ENCODE measurements at places on chromosomes 6 and 20.

DNA sequence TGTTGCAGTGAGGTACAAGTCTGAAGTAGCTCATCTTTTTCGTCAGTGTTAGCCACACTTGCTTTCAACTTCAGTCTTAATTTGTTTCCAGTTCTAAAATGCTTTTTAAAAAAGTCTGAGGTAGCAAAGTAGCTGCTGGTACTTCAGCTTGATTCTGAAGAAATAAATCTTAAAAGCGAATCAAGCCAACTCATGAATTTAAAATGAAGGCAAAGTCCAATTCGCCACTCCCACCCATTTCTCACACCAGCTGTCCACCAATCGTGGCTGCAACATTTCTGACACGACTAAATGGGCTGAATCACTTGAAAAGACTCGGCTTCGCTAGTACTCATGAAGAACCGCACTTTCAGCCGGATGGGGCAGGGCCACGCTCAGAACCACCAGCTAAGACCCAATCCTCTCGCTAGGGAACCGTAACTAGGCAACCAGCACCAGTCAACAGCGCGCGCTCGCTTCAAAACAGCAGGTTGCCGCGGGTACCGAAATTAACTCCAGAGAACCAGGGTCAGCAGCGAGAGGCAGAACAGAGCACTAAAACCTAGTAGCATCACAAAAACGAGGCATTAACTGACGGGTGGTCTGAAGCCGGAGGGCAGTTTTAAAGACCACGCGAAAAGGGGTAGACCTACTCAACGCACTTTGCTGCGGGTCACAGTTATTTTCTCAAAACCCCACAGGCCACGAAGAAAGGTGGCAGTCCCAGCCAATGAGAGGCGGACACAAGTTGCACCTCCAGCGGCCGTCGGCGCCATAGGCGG lies 900 bp downstream of the BCLAF1 start:
- DNase-seq: peak; percentile 82

DNA sequence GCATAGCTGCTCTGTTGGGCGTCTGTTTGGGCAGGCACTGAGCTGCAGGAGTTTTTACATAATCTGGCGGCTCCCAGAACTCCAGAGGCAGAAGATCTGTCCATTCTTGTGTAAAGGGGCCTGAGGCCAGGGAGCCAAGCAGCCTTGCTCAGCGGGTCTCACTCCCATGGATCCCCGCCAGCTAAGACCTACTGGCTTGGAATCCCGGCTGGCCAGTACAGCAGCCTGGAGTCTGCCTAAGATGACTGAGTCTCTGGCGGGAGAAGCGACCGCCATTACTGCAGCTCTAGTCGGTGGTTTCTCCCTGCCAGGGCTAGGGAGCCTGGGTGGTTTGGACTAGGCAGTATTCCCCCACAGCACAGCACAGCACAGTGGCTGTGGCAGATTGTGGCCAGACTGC lies 268.4 kb upstream of the SYNCRIP start:
- DNase-seq: no peak

GRCh38 chr20:59633656-59634251 lies 29.4 kb downstream of the PHACTR3 start:
- no peak for DNase-seq

GRCh38 chr6:160000280-160000704 lies 31.4 kb downstream of the IGF2R start:
- no peak for DNase-seq

DNA sequence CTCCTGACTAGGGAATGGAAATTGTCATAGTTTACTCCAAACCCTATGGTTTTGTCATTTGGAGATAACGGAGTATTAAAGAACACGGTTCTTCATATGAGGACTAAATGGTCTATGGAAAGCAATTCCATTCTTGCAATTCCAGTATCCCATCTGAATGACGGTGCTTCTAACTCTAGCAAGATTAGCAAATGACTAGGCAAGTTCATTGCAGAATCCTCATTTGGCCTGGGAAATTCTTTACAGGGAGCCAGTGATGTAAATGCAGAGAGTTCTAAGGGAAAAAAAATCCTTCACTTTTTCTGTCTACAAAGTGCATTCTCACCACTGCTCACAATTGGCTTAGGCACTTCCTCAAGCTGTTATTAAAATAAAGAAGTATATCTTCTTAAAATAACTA lies 111.5 kb downstream of the MOXD1 start:
- no peak for DNase-seq

DNA sequence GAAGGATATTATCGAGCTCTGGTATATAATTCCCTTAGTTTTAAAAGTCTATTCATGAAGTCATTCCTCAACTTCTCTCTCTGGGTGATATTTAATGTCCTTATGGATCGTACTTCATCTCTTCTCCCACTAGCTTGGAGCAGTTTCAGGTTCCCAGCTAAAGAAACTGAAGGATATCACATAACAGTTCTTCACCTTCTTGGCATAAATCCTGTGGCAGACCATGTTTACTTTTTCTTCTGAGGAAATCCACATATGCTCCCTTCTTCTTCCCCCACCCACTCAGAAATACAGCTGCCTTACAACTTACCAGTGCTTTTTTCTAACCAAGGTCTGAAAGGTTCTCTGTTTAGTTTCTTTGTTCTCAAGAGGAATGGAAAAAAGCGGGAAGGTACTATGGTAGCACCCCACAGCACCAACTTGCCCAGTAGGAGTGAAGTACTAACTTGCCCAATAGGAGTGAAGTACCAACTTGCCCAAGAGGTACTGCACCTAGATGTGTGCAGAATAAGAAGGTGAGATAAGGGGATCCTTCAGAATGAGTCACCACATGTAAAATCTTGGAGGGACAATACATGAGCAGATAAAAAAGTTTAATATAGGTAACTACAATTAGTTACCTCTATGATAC lies 53.1 kb downstream of the TSPYL4 start:
- no peak for DNase-seq
